ENCODE measurements at places on chromosomes 12 and 14.
A peak's percentile ranks its signal among the peaks of the same experiment; 100 is the strongest.

- no peak for DNase-seq
Measured at GRCh38 chr14:36365766-36366165, 45.3 kb upstream of the MBIP start.

DNA sequence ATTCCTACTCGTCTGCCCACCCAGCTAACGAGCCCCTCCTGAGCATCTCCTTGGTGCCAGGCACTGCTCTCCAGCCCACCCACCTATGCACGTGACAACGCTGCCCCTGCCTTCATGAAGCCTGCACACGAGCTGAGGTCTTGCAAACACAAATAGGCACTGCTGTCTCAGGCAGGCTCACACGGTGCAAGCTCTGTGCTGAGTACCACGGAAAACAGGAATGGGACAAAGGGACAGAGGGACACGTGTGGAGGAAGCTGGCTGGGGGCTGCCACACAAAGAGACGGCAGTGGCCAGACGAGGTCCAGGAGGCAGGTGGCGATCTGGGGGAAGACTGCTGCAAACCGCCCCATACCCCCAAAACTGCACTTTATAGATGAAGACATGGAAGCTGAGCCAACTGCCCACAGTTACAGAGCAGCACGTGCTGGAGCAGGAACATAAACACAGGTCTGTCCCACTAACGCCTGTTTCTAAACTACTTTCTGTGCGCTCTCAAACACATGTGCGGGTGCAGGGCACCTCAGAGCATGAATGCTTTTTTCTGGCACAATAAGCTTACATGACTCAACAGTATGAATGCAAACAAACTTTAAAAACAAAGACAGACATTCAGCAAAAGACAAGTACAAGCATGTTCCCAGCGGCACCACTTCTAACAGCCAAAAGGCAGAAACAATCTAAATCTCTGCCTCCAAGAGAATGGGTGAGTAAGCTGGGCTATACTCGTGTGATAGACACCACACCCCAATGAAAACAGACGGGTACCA lies 64.5 kb downstream of the AMN start:
- no peak for DNase-seq

DNA sequence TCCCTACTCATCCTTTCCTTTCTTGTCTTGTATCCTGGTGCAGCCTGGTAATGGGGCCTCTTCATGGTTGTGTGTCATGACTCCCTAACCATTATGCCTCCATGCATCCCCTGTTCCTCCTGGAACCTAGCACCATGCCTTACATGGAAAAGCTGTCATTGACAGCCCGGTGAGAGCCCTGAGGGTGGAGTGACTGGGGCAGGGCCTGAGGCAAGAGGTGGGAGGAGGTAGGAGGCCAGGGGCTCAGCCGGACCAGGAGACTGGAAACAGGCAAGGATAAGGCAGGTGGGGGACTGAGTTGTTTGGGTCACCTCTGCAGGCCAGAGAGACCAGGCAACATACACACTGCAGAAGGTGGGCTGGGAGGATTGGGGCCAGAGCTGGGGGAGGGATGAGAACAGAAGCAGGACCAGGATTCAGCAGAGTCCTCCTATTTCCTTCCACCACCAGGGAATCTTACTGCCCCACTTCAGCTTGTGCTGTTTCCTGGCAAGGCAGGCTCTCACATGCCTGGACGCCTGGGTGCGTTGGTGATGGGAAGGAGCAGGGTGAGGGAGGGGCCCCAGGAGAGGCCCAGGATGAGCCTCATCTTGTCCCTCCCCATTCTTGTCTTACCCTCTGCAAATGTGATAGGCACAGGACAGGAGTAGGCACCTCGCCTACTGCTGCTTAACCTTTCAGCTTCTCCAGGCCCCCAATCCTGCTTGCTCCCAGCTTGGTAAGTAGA lies at the start of gene LTB4R2:
TSS of gene LTB4R2 (plus strand) at position 603 of the 727 bp plus-strand sequence. CDS start 525 bp downstream, outside the sequence.
- DNase-seq: no peak

DNA sequence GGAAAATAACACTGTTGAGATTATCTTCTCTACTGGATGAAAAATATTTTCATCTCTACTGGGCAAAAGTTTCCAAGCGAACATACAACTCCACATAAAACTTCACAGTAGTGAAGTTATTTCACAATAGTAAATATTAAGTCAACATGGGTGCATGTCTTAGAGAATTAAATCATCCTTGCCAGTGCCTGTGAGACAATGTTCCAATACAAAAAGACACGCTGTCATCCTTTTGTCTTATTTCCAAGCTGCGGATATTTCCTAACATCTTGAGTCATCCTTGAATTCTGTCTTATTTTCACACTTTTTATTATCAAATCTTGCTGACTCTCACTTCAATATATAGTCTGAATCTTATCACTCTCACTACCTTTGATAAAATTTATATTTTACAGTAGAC lies 142.9 kb upstream of the KITLG start:
- DNase-seq: peak; percentile 61

All from fibroblast of skin of scalp (primary cell).